Lower lobe of right lung (tissue), 2 donors: ENCODE measurements at places on chromosomes 16 and 17.

- no peak for DNase-seq
These were observed 31.7 kb downstream of the CRISPLD2 start for GRCh38 chr16:84851192-84852127.

DNA sequence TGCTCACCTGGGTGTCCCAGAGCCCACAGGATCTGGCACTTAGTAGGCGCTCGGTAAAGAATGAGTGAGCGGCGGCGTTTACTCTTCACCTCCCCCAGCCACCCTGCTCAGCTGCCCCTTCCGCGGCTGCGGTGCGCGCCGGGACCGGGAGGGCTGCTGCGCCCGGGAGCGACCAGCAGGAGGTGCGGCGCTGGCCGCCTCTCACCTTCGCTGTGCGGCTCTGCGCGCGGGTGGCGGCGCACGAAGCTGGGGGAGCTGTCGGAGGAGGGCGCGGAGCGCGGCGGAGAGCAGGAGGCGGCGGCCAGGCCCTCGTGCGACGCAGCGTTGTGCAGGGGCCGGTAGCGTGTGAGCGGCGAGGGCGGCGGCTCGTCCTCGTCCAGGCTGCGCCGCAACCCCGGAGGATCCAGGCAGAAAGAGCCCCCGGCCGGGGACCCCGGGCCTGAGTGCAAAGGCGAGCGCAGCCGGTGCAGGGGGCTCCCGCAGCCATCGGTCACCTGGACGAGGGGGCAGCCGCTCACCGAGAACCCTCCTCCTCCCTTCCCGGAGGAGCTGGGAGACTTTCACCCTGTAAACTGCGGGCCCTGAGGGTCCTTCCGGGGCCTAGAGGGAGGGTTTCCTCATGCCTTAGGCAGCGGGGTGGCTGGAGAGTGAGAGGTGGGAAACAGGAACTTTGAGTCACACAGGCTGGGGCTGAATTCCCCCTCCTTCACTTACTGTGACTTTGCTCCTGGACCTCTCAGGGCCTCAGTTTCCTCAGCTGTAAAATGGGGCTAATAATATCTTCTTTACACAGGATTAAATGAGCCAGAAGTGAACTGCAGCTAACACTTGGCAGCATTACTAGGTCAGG lies 12.5 kb downstream of the SAMD14 start:
- peak; percentile 68 for DNase-seq

DNA sequence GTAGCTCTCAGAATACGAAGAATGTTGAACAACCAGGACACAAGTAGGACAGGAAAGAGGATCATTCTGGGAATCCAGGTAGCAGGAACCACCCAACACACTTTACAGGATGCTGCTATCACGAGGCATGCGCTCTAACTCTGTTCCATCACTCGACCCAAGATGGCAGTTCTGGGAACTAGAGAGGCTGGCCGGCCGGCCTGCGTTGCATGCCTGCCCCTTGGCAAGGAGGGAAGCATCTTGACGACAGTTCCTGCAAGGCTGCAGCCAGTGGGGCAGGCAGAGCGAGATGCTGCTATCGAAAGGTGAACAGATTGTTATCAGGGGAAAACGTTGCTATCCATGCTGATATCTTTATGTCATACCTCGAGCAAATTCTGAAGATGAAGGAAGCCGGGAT lies 19.2 kb upstream of the SLC46A1 start:
- no peak for DNase-seq

DNA sequence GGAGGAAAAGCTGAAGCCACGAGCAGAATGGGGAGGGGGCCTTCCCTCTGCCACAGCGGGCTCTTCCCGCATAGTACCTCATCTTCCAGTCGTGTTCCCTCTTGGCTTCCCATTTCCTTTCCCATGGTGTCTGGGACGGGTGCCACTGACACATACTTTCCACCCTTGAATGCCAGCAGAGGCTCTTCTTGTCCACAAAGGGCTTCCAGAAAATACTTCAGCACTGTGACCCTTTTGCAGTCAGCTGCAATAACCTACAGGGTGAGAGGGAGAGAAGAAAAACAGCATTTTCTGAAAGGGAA lies 30.7 kb downstream of the HIC1 start:
- peak; percentile 38 for DNase-seq

- no peak for DNase-seq
These were observed 1.8 kb upstream of the NOTUM start for GRCh38 chr17:81962499-81963441.

DNA sequence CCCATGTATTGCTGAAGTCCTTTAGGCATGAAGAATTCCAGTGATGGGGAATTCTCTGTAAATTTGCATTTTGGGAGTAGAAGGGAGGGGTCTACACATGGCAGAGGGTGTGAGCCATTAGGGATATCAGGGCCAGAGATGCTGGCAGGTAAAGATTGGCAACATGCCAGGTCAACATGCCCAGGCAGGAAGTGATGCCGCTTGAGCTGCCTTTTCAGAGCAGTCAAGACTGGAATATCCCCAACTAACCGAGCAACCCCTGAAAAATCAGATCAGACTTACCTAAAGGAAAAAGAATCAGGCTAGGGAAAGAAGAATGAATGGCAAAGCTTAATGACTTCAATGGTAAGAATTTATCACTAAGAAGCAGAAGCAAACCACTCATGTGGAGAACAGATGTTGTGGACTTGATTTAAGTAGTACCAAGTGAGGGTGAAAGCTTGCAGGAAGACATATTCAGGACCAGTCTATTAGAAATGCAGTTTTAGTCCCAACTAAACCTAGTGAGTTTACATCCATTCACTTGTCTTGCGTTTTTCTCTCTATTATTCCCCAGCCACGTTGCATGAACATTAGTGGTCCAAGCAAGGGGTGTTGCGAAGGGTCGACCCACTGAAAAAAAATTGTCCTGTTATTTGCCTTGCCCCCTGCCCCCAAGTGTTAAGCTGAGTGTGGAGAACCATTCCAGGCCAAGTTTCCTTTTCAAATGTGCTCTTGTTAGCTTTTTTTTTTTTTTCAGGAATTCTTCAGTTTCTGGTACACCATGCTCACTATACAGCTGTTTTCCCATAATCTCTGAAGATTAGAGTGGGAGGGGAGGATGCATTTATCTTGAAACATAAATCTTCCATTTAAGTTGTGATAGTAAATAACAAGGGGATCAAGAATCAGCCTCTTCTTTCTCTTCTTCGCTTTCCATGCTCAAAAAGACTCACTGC lies 105.2 kb downstream of the ABCA8 start:
- DNase-seq = no peak

GRCh38 chr17:66343531-66344078 lies 41.2 kb downstream of the PRKCA start:
- DNase-seq = no peak

- DNase-seq = peak; percentile 81
These were observed 108.5 kb downstream of the RAB11FIP4 start for GRCh38 chr17:31499771-31500554.

DNA sequence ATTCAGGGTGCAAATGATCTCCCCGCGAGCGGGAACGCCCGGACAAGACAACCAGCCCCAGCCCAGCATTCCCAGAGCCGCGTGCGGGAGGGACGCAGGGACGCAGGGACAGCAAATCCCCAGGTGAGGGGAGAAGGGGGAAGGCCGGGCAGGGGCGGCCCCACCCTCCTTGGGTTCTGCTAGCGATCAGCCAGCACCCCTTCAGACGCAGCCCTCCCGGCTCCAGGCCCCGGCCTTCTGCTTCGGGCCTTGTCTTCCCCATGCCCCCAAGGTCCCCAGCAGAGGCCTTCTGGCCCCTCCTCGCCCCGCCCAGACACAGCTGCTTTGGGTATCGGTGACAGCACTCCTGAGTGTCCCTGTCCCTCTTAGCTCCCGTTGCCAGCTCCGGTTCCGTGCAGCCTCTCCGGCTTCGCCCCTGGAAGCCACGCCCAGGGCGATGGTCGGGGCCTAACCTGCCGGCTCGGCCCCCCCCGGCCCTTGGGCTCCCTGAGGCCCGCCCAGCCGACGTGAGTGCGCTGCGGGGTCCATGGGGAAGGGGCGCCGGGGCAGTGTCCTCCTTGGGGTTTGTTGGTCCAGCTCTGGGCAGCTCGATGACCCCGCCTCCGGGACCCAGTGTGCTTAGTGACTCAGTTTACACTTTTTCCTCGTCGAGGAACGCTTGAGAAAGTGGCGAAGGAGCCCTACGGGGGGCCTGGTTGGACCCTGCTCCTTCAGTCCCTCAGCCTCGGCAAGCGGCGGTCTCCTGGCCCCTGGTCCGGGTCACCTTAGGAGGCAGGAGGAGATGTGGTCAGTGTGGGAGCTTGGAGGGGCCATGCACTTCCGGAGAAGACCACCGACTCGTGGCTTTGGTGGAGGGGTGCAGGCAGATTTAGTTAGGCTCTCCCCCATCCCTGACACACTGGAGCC lies 50.5 kb upstream of the AMZ2 start:
- no peak for DNase-seq

- no peak for DNase-seq
These were observed 13.7 kb downstream of the BLMH start for GRCh38 chr17:30278032-30278431.

DNA sequence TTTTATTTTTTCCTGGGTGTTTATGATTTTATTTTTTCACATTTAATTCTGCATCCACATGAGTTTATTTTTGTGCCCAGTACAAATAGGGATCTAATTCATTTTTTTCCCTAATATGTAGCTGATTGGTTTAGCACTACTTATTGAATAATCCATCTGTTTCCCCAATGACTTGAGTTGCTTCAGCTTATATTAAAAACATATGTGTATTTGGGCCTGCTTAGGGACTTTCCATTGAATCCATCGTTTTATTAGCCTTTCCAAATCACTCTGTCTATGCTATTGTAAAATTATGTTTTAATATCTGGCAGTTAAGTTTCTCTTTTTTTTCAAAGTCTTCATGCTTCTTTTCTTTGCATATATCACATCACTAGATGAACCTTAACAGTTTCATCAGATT lies 42.2 kb downstream of the WWP2 start:
- DNase-seq = no peak

- no peak for DNase-seq
These were observed 309.6 kb downstream of the KCNJ2 start for GRCh38 chr17:70478902-70479301.

- no peak for DNase-seq
These were observed 44.3 kb downstream of the PLXDC1 start for GRCh38 chr17:39107155-39107554.

DNA sequence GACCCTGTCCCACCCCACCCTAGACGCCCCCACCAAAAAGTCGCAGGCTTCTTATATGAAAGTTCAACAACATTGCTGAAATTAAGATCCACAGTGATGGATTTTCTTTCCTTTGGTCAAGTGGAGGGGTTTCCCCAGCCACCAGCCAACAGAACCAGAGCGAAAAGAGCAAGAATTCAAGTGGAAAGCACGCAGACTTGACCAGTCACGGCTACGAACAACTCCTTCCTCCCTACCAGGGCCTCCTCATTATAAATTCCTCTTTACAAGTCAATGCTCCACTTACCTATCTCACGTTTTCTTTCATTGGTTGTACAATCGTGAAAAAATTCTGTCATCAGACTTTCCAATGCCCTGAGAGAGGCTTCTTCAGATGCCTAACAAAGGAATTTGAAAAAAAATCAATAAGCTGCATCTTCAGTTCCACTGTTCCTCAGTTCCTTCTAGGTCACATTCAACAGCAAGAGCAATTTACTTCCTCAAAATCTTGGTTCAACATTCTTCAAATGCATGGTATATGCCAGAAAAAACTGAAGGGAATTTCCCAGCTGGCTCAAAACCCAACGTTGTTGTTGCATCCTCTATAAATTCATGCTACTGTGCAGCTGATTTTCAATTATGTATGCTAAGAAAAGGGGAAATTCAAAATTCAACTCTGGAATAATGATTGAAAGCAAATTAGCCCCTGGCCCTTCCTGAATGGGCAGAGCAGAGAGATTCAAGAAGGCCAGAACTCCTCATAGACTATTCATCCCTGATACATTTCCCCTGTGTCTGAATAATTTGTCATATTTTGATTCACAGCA lies 30.9 kb downstream of the XPO6 start:
- no peak for DNase-seq

DNA sequence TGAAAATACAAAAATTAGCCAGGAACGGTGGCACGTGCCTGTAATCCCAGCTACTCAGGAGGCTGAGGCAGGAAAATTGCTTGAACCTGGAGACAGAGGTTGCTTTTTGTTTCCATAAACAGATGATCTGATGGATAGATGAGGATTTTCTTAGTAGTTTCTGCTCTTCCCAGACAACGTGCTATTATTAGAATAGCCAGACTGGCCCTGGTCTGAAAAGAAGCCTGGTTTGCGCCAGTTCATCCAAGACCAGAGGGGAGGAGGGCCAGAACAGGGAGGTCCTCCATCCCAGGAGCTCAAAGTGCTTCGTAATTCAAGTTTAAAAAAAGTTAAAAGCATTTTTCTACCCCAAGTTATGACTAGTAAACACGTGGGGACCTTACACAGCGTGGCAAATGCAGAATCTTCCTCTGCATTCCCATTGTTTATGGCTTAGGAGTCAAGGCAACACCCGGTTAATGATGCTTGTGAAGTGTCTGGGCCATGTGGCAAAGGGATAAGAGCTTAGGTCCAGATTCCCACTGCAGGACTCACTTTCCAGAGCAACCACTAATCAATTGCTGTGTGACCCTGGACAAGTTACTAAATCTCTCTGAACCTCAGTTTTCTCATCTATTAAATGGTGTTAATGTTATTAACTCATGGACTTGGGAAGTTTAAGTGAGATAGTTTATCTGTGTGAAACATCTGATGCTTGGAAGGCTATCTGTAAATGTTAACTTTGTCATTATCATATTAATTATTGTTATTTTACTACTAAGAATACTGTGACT lies 205.4 kb downstream of the CCDC182 start:
- DNase-seq = no peak

DNA sequence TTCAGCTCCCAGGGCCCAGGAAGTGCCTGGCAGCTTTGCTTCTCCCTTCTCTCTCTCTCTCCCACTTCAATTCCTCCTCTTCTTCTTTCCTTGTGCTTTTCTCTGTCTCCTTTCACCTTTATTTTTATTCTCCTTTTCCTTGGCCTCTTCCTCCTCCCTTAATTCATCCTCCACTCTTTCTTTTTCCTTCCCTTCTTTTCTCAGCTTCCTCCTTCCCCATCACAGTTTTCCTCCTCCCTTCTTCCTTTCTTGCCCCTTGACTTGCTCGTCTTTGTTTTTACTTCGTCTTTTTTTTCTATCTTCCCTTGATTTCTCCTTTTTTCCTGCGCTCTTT lies 99.4 kb upstream of the LHX1 start:
- DNase-seq = no peak

GRCh38 chr17:48594538-48595277 lies 1.1 kb upstream of the HOXB5 start:
- DNase-seq = no peak

DNA sequence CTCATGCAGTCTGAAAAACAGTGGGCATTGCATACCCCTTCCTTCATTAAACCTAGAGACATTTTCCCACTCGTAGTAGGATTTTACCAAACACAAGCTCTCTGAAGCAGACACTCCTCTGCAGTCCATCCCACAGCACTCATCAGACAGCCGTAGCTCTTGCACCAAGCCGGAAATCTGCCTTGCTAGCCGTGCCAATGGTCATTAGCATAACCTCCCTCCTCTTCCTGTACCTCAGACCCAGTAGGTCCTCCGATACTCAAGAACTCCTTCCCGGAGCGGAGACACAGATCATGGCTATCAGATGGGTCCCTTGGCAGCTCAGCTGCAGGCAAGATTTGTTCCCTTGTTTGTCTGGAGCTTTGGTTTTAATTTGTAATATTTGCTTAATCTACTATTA lies 483.1 kb upstream of the PSMD7 start:
- no peak for DNase-seq

GRCh38 chr17:81342269-81343070 lies 47.4 kb upstream of the SLC38A10 start:
- peak; percentile 48 for DNase-seq

GRCh38 chr16:16162591-16162990 lies 60.7 kb downstream of the ABCC6 start:
- no peak for DNase-seq
